SW 1271 (cell line): ENCODE measurements at places on chromosomes 5 and 9.

- DNase-seq = no peak
Measured at GRCh38 chr5:87102841-87103240, 164.8 kb upstream of the RASA1 start.

- no peak for DNase-seq
Measured at GRCh38 chr5:36630201-36631145, 24.1 kb downstream of the SLC1A3 start.

- no peak for DNase-seq
Measured at GRCh38 chr5:93274291-93274690, 306.7 kb downstream of the NR2F1-AS1 start.

DNA sequence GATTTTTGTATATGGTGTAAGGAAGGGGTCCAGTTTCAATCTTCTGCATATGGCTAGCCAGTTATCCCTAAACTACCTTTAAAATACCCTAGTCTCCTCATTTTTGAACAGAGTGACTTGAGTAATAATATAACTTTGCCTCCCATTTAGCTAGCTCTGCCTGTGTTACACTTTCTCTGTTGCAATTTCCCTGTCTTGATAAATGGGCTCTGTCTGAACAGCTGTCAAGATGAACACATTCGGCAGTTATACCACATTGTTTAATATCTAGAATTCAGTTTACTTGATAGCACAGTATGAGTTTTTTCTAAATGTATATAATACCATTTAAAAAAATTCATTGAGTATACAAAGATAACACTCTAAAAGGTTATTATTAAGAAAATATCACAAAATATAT, 562.9 kb upstream of the FTMT start:
- no peak for DNase-seq

DNA sequence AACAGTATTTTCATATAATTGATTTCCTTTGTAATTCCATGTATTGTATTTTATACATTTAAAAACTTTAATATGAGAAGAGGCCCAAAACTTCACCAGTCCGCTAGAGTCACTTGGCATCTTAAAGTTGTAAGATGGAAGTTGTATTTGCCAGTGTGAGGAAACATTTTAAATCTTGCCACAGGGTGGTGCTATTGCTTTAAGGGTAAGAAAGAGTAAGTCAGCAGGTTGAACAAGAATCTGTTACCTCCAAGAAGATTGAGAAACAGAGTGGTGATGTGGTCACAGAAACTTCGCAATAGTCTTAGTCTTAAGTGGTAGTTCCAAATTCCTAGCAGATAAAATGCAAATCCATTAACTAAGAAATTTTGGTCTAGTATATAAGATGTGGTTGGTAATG, 39.8 kb upstream of the RANBP6 start:
- DNase-seq = peak; percentile 3
